ENCODE measurements at places on chromosomes 3 and 15. TPM values are rescaled to one million over a fixed set of nuclear protein-coding genes. Genes with fewer than 3 reads are reported as not detected.

- DNase-seq = no peak
Observed at GRCh38 chr3:172102123-172102882, 62.9 kb downstream of the FNDC3B start.

DNA sequence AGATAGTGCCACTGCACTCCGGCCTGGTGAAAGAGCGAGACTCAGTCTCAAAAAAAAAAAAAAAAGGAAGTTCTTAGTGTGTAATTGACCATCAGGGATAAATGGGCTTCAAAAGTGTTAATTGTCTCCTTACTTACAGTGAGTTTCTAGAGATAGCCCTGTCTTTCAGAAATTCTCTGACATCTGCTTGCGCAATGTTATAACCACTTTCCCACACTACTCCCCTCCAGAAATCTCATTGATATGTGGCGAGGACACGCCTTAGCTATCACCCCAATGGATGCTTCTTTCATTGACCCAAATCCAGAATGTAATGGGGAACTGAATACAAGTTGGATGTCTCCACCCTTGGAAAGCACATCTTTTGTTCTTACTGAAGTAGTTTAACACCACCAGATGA is 70.9 kb downstream of the GMPS start:
- no peak for DNase-seq

DNA sequence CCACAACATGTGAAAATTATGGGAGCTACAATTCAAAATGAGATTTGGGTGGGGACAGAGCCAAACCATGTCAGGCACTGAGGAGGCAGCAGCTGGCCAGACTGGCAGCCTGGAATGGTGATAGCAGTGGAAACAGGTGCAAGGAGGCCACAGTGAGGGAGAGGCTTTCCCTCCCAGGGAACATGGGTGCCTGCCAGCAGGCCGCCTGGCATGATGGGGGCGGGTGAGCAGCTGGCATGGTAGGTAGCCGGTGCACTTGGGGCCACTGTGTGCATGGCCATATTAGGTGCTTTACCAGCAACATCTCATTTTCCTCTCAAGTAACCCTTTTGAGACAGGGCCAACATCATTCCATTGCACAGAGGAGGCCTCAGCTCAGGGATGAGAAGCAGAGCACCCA is 18.3 kb upstream of the MRPS22 start:
- DNase-seq = no peak

SLC6A11 gene
- total RNA-seq = not detected

SAXO2 gene
- not detected for total RNA-seq

Data from right atrium auricular region (tissue), 2 donors.